ENCODE measurements at places on chromosomes 13 and 19. TPM values are rescaled to one million over a fixed set of nuclear protein-coding genes. Genes with fewer than 3 reads are reported as not detected.

The NCAN gene
- 0.22 TPM for total RNA-seq

The ANKRD24 gene
- 0.58 TPM for total RNA-seq

The FLT1 gene
- 16.1 TPM for total RNA-seq

The IZUMO4 gene
- total RNA-seq: 1.8 TPM

The YJU2 gene
- 15.0 TPM for total RNA-seq

The CGB8 gene
- 0.31 TPM for total RNA-seq

The GJA3 gene
- total RNA-seq: 2.7 TPM

The DENND1C gene
- 0.13 TPM for total RNA-seq

The P2RY11 gene
- 2.7 TPM for total RNA-seq

The ZNF541 gene
- total RNA-seq: 0.18 TPM

The TEX26 gene
- total RNA-seq: 0.09 TPM

The B3GNT8 gene
- 0.93 TPM for total RNA-seq

The PALM3 gene
- 0.18 TPM for total RNA-seq

The ZNF471 gene
- 7.6 TPM for total RNA-seq

The PGLYRP1 gene
- 0.27 TPM for total RNA-seq

The AZU1 gene
- 0.18 TPM for total RNA-seq

The ABHD13 gene
- total RNA-seq: 7.9 TPM

The FCHO1 gene
- total RNA-seq: 0.53 TPM

The TDRD12 gene
- total RNA-seq: 0.22 TPM

The KLK4 gene
- not detected for total RNA-seq

The ZNF154 gene
- 7.6 TPM for total RNA-seq

The PABPC3 gene
- total RNA-seq: 0.09 TPM
